Stimulated activated CD4-positive, alpha-beta T cell treated with anti-CD3 and anti-CD28 coated beads, TNF-alpha, amount 100 ng/mL, for 1 hour (primary cell): ENCODE measurements at places on chromosomes 1 and 21.

GRCh38 chr1:150692720-150693119 lies 4.2 kb downstream of the GOLPH3L start:
- no peak for DNase-seq

DNA sequence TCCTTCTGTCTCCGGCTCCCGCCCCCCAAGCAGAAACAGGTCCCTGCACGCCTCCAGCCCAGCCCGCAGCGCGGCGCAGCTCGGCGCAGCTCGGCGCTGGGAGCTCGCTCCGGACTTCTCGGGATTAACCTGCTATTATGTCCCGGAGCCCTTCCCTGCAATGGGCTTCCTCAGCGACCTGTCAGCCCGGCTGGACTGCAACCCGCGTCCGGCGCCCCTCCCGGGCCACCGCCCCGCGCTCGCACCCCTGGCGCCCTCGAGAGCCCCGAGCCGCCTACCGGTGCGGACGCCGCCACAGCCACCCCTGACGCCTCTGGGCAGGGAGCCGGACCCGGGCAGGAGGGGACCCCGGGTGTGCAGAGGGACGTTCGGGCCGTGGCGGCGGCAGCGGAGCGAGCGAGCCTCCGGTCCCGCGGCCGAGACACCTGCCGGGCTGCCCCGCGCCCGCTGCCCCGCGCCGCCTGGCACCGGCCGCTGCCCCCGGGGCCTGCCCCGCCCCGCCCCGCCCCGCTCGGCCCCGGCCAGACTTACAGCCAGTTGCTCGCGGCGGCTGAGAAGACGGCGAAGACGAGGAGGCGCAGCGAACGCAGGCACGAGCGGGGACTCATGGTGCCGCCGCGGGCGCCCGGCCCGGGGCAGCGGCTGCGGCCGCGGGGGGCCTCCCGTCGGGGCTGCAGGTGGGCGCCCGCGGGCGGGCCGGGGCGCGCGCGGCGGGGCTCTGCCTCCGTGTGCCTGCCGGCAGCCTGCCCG lies 407 bp downstream of the WNT4 start:
- DNase-seq: no peak

GRCh38 chr21:38400195-38400919 lies 97.9 kb downstream of the ERG start:
- DNase-seq: no peak

GRCh38 chr1:184860535-184860934 lies 105.9 kb upstream of the EDEM3 start:
- no peak for DNase-seq

GRCh38 chr1:183472488-183473216 lies at the start of gene SMG7:
Gene SMG7 (plus strand): TSS chr1:183472499. CDS start chr1:183472621, 122 bp downstream.
- DNase-seq: no peak

- no peak for DNase-seq
Measured at GRCh38 chr1:25821630-25822091, 1.9 kb downstream of the MTFR1L start.

DNA sequence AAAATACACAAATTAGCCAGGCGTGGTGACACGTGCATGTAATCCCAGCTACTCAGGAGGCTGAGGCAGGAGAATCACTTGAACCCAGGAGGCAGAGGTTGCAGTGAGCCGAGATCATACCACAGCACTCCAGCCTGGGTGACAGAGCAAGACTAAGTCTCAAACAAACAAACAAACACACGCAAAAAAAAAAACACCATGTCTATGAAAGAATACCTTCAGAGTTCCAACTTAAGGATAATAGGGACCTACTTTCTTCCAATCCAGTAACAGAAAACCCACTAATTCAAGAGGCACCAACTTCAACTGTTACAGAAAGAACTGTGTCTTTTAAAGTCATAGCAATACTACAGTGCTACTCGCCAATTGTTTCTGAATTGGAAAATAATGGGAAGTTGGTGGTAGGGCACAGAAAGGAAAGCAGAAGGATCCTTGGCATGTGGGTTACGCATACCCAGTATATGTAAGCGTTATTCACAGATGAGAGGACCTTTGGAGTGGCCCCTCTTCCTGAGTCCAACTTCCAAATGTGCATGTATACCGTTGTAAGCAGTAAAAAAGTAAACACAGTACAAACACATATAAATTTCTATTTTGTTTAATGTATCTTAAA lies 87.0 kb downstream of the ACBD6 start:
- DNase-seq: no peak

- DNase-seq: no peak
Measured at GRCh38 chr1:18840145-18840544, 19.3 kb downstream of the TAS1R2 start.

- no peak for DNase-seq
Measured at GRCh38 chr1:200253774-200254495, 155.9 kb downstream of the ZNF281 start.

DNA sequence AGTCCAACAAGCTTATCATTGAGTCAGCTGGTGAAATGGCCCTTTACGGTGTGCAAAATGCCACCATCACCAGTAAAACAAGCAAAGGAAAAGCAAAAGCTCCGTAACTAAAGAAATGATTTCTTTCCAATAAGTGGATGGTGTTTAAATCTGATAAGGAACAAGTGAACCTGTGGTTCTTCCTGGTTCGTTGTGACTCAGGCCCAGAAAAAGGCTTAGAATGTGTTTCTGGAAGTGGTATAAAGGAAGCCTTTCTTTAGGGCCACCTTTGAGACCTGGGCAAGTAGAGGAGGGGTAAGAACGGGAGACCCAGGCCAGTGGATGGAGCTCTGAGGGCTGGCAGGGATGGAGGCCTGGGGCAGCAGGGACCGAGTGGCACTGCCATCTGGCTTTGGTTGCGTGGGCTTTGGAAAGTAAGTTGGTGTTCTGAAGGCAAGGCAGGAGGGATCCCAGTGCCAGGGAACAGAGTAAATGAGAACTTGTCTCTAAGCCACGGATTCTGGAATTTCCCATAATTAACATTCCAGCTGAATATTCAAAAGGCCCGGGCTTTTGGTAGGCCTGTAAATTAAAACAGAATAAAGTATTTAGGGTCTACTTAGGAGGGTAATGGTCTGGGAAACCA lies 87.9 kb upstream of the LMO4 start:
- no peak for DNase-seq

- no peak for DNase-seq
Measured at GRCh38 chr1:235925016-235925415, 58.3 kb upstream of the LYST start.

DNA sequence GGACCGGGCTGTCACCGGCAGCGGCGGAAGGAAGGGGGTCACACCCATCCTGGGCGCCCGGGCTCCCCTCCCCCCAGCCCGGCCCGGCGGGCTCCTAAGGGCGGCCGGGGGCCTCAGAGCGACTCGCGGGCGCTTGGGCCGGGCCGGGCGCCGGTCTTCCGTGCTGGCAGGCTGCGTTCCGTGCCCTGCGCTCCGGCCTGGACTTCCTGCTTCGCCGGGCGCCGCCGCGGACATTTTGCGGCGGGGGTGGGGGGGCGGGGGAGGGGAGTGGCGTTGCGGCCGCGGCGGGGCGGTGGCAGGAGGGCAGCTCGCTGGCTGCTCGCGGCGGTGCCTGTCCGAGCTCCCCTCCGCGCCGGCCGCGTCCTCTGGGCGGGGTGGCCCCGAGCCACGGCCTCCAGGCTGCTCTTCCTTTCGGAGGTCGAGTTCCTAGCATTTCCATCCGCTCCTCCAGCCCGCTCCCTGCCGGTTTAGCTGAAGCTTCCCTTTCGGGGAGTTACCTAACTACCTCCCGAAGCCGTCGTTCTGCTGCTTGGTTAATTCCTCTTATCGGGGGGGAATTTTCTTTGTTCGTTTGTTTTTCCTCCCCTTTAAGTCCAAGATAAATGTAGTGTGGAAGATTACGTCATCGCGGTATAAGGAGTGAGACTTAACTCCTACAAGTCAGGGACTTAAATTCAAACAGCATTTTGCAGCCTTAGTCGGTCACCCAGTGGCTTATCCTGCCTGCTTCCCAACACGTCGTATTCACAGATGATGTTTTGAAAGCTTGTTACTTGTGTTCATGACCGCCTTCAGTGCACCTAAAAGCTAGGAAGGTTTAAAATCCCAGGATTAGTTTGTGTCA lies 730 bp downstream of the CDC42 start:
- DNase-seq: no peak

GRCh38 chr1:23931491-23931880 lies 18.3 kb upstream of the CNR2 start:
- no peak for DNase-seq

DNA sequence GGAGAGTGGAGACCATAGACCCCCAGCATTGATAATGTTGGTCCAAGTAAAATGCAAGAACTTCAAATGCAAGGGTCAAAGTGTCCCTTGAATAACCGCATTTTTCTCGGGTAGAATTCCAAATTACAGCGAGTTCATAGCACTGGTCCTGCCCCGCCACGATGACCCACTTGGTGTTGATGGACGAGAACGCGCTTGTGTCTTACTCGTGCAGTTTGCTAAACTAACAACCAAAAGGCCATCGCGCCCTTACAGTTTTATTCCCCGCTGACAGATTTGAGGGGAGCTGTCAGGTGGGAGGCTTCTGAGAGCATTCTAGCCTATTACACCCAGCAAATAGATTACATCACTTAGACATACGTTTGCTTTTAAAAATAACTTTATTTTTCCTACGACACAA lies 17.3 kb upstream of the TSPEAR start:
- DNase-seq: no peak

- no peak for DNase-seq
Measured at GRCh38 chr21:38678827-38679226, 126.9 kb upstream of the ETS2 start.

GRCh38 chr21:45255381-45256020 lies 32.2 kb downstream of the POFUT2 start:
- no peak for DNase-seq

- DNase-seq: no peak
Measured at GRCh38 chr1:111967886-111968285, 21.6 kb downstream of the KCND3 start.

GRCh38 chr1:37888022-37888700 lies 28.8 kb upstream of the MTF1 start:
- DNase-seq: no peak

- no peak for DNase-seq
Measured at GRCh38 chr1:218468711-218469110, 123.6 kb downstream of the TGFB2 start.

GRCh38 chr21:45830720-45831366 lies 150.7 kb upstream of the COL6A1 start:
- DNase-seq: no peak

GRCh38 chr1:92519043-92519442 lies 32.3 kb upstream of the GFI1 start:
- DNase-seq: no peak

DNA sequence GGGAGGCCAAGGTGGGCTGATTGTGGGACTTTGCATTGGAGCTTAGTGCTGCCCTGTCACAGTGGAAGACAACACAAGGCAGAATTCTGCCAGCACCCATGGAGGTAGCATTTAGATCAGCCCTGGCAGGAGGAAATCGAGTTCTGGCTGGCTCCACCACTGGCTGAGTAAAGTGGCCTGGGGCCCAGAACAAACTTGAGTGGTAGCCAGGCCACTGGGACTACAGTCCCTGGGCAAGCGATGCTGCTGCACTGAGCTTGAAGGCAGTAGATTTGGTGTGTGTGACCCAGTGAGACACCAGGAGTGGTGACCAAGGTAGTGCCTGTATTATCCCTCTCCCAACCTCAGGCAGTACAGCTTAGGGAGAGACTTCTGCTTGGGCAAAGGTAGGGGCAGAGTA lies 22.5 kb upstream of the UHMK1 start:
- no peak for DNase-seq

- no peak for DNase-seq
Measured at GRCh38 chr1:6162773-6163172, 17.3 kb downstream of the CHD5 start.
